ENCODE measurements at places on chromosomes 3 and 15. TPM values are rescaled to one million over a fixed set of nuclear protein-coding genes. Genes with fewer than 3 reads are reported as not detected.

Gene CPNE9
- 0.20 TPM for total RNA-seq

Gene CEMIP
- total RNA-seq, result 3.6 TPM

Gene SLC6A6
- 24.2 TPM for total RNA-seq

Gene SLC12A1
- total RNA-seq, result not detected

Gene CKMT1A
- 1.2 TPM for total RNA-seq

Gene CFAP92
- total RNA-seq, result 0.52 TPM

Gene P2RY14
- total RNA-seq, result not detected

Gene MLF1
- total RNA-seq, result 14.3 TPM

- no peaks in the 10 kb centered on the region for H3K36me3 ChIP-seq
- H3K27ac ChIP-seq, result no peak overlapping the region
- no peak overlapping the region for H3K4me3 ChIP-seq
- DNase-seq, result no peak
- H3K27me3 ChIP-seq, result no peaks in the 10 kb centered on the region
Observed at GRCh38 chr15:101161656-101162055, 90.2 kb downstream of the CHSY1 start.

DNA sequence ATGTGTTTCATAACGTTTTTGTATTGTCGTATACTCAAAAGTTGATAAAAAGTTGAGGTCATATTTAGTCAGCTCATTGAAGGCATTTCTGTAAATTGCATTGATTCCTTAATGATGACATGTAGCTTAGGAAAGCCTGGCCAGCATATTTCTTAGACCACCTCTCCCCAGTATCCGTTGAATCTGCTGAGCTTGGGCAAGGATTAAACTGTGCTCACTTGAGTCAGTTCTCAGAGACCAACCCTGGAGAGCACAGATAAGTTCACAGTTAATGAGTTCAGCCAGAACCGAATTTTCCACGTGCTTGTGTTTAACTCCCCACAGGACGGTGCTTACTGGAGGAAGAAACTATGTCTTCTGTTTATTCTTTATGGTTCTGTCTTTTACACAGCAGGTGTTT, 132.7 kb downstream of the SLC25A26 start:
- H3K27me3 ChIP-seq, result no peaks in the 10 kb centered on the region
- H3K36me3 ChIP-seq, result no peaks in the 10 kb centered on the region
- H3K4me3 ChIP-seq, result no peak overlapping the region
- H3K27ac ChIP-seq, result peak overlapping the region; percentile 56
- H3K4me1 ChIP-seq, result peaks cover 17% of the 10 kb centered on the region
- peak; percentile 87 for DNase-seq

GRCh38 chr15:50925281-50925680, 16.8 kb downstream of the AP4E1 start:
- H3K4me3 ChIP-seq, result no peak overlapping the region
- peaks cover 21% of the 10 kb centered on the region for H3K36me3 ChIP-seq
- H3K27ac ChIP-seq, result no peak overlapping the region
- H3K4me1 ChIP-seq, result no peaks in the 10 kb centered on the region
- no peaks in the 10 kb centered on the region for H3K27me3 ChIP-seq
- no peak for DNase-seq

DNA sequence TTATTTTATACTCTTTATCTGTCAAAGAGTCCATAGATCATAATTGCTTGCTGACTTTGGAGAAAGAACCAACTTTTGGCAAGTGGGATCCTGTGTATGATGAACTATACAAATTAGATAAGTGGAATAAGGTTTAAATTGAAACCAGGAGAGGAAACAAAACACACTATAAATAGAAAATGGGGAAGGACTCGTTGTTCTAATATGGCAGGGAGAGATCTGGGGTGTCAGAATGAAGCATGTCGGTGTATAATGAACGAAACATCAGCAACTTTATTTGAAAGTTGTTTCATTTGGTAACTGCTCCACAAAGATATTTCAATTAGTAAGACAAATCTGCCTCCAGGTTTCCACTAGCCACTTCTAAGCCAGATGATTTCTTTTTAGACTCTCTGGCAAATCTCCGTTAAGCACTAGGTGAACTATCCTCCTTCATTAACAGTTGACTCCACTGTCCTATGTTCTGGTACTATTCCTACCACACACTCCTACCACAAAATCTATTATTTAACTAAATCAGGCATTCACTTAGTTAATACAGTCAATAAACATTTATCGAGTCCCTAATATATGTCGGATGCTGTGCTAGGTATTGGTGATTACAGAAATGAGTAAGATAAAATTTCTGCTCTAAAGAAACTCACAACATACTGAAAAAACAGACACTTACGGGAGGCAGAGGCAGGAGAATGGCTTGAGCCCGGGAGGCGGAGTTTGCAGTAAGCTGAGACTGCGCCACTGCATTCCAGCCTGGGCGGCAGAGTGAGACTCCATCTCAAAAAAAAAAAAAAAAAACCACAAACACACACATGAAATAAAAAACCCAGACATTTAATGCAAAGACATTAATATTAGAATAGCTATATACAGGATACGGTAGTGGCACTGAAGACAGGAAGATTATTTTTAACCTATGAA, 20.1 kb downstream of the SLC15A2 start:
- no peak overlapping the region for H3K4me3 ChIP-seq
- no peaks in the 10 kb centered on the region for H3K4me1 ChIP-seq
- no peak overlapping the region for H3K27ac ChIP-seq
- DNase-seq, result no peak
- no peaks in the 10 kb centered on the region for H3K36me3 ChIP-seq

- no peaks in the 10 kb centered on the region for H3K36me3 ChIP-seq
- H3K4me1 ChIP-seq, result no peaks in the 10 kb centered on the region
- H3K27me3 ChIP-seq, result no peaks in the 10 kb centered on the region
Observed at GRCh38 chr3:112046599-112046998, 12.1 kb downstream of the TMPRSS7 start.

- no peaks in the 10 kb centered on the region for H3K4me1 ChIP-seq
- peaks cover 2% of the 10 kb centered on the region for H3K36me3 ChIP-seq
- no peak overlapping the region for H3K27ac ChIP-seq
- H3K4me3 ChIP-seq, result no peak overlapping the region
- no peaks in the 10 kb centered on the region for H3K27me3 ChIP-seq
Observed at GRCh38 chr3:49530231-49530630, 24.0 kb upstream of the BSN start.

DNA sequence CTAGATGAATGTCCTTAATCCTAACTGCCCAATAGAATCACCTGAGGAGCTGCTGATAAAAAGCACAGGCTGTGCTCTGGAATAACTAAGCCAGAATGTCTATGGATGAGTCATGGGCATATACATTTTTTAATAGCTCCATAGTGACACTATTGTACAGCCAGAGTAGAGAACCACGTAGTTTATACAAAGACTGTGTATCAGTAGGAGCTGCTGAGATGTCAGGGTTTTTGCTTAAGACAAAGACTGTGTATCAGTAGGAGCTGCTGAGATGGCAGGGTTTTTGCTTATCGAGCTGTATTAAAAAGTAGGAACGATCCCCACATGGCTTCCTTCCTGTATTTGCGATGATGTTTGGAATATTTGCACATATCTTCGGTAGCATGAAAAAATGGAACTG, 137.4 kb downstream of the SV2B start:
- no peak overlapping the region for H3K27ac ChIP-seq
- H3K4me1 ChIP-seq, result no peaks in the 10 kb centered on the region
- H3K36me3 ChIP-seq, result no peaks in the 10 kb centered on the region
- no peak for DNase-seq
- no peaks in the 10 kb centered on the region for H3K27me3 ChIP-seq

GRCh38 chr3:94460931-94461330, 398.1 kb downstream of the NSUN3 start:
- no peak for DNase-seq
- H3K27me3 ChIP-seq, result no peaks in the 10 kb centered on the region
- H3K4me3 ChIP-seq, result no peak overlapping the region
- no peaks in the 10 kb centered on the region for H3K36me3 ChIP-seq

- DNase-seq, result no peak
- no peaks in the 10 kb centered on the region for H3K27me3 ChIP-seq
- no peaks in the 10 kb centered on the region for H3K4me1 ChIP-seq
- peaks cover 52% of the 10 kb centered on the region for H3K36me3 ChIP-seq
- no peak overlapping the region for H3K4me3 ChIP-seq
Observed at GRCh38 chr3:120393761-120394160, 44.6 kb upstream of the LRRC58 start.

DNA sequence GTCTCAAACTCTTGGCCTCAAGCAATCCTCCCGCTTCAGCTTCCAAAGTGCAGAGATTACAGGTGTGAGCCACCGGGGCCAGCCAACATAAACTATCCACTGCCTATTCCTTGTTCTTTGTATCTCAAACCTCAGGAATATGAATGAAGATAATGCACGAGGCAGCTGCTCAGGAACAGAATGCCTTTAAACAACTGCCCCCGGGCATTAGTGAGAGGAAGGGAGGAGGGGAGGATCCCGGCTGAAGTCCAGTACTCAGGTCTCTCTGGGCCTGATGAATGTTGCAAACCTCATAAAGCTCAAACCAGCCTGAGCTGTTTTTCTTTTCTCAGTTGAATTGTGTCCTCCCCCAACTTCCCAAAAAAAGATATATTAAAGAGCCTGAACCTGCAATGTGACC, 26.9 kb upstream of the MTMR14 start:
- H3K4me1 ChIP-seq, result no peaks in the 10 kb centered on the region
- H3K36me3 ChIP-seq, result no peaks in the 10 kb centered on the region
- H3K27me3 ChIP-seq, result no peaks in the 10 kb centered on the region
- H3K4me3 ChIP-seq, result no peak overlapping the region
- no peak for DNase-seq

DNA sequence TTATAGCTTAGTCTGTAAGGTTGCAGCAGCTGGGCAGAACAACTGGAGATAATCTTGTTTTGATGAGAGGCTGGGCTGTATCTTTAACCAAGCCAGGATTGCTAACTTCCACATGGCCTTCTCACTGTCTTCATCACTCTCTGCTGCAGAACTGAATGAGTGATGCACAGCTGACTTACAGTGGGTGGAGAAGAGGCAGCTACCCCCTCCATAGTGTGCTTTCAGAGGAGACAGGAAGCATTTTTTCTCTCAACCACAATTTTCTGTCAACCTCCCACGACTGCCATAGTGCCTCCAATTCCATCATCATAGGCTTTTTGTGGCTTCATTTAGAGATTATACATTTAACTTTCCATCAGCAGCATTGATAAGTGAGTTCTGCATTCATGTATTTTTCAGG, 168.2 kb downstream of the CLSTN2 start:
- no peak overlapping the region for H3K27ac ChIP-seq
- H3K4me1 ChIP-seq, result no peaks in the 10 kb centered on the region
- H3K36me3 ChIP-seq, result no peaks in the 10 kb centered on the region
- no peak overlapping the region for H3K4me3 ChIP-seq
- DNase-seq, result peak; percentile 4

GRCh38 chr15:80501476-80501875, 97.3 kb downstream of the ARNT2 start:
- no peak overlapping the region for H3K4me3 ChIP-seq
- H3K4me1 ChIP-seq, result no peaks in the 10 kb centered on the region
- no peak overlapping the region for H3K27ac ChIP-seq
- H3K36me3 ChIP-seq, result no peaks in the 10 kb centered on the region
- DNase-seq, result no peak

- H3K27ac ChIP-seq, result no peak overlapping the region
- no peaks in the 10 kb centered on the region for H3K4me1 ChIP-seq
- DNase-seq, result no peak
- H3K4me3 ChIP-seq, result no peak overlapping the region
- H3K27me3 ChIP-seq, result no peaks in the 10 kb centered on the region
- H3K36me3 ChIP-seq, result no peaks in the 10 kb centered on the region
Observed at GRCh38 chr3:154496540-154496939, 66.5 kb upstream of the GPR149 start.

- H3K27ac ChIP-seq, result no peak overlapping the region
- H3K27me3 ChIP-seq, result peaks cover 10% of the 10 kb centered on the region
Observed at GRCh38 chr3:135503065-135503759, 462.3 kb upstream of the PPP2R3A start.

- no peak overlapping the region for H3K4me3 ChIP-seq
- DNase-seq, result no peak
- no peak overlapping the region for H3K27ac ChIP-seq
- peaks cover 8% of the 10 kb centered on the region for H3K27me3 ChIP-seq
- H3K36me3 ChIP-seq, result no peaks in the 10 kb centered on the region
Observed at GRCh38 chr3:185176750-185177359, 24.0 kb upstream of the C3orf70 start.

DNA sequence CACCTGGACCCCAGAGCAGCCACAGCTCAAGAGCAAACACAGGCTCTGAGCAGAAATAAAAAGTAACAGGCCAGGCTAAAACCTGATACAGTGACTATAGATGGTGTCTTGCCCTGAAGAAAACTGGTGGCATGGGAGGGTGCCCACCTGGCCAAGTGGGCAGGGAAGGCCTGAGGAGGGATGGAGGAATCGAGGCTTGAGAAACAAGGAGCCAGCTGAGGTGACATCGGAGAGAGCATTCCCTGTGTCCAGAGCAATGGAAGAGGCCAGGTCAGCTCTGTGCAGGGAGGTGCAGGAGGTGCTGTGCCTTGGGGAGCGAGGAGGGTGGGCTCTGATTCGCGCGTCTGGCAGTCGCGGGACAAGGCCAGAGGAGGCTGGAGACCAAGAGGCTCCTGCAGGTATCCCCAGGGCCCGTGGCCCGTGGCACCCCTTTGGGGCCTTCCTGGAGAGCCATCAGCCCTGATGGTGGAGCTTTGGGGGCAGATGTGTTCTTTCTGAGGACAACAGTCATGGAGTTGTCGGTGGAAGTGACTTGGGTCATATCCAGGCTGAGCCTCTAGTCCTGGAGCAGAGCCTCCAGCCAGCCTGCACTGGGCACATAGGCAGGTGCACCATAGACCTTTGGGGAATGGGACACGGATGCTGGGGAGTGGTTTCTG, 56.1 kb downstream of the PLXNA1 start:
- H3K27ac ChIP-seq, result no peak overlapping the region
- H3K36me3 ChIP-seq, result no peaks in the 10 kb centered on the region

DNA sequence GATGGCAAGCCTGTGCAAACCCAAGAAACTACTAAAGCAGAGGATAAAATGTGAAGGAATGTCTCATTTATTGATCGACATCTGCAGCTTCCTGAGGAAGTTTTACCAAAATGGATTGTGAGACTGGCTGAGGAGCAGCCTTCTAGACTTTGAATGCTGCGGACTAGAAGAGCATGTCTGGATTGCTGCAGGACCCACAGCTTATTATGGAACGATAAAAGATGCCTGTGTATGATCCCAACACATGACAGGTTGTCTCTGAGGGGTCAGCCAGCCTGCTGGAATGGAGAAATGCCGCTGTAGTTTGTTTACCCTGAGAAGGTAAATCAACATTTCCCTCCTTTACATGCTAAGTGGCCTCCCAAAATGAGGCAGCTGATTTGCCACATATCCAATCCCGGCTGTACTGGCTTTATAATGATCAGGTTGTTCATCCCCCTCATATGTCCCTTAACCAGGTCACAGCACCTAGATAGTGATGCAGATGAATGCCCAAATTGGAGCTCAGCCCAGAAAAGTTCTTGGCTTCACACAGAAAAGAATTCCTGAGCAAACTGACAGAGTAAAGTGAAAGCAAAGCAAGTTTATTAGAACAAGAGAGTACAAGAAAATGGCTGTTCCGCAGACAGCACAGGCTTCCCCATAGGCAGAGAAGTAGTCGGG, 63.9 kb downstream of the IL12A start:
- peak; percentile 52 for DNase-seq
- no peaks in the 10 kb centered on the region for H3K27me3 ChIP-seq
- H3K4me3 ChIP-seq, result peak overlapping the region; percentile 26
- no peaks in the 10 kb centered on the region for H3K36me3 ChIP-seq
- H3K4me1 ChIP-seq, result peaks cover 4% of the 10 kb centered on the region

Data from astrocyte (in vitro differentiated cells and primary cell).